ENCODE measurements at places on chromosomes 5 and 9.

DNA sequence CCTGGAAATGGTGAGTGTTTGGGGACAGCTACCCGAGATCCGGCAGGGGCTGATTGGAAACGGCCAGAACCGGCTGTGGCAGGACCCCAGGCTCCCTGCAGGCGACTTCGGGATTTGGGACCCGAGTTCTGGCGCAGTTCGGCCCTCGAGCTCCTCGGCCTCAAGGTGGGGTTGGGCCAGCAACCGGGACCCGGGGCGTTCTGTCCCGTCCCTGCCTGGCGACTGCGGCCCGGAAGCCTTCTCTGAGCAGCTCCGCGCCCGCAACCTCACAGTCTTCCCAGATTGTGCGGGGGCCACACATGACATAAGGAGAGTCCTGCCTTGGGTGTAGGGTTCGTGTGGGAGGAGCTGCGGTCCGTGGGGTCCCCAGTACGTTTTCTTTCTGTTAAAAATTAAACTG lies 23.2 kb upstream of the NEURL1B start:
- no peak for DNase-seq

GRCh38 chr5:371811-372555 lies 50.5 kb downstream of the AHRR start:
- no peak for DNase-seq

DNA sequence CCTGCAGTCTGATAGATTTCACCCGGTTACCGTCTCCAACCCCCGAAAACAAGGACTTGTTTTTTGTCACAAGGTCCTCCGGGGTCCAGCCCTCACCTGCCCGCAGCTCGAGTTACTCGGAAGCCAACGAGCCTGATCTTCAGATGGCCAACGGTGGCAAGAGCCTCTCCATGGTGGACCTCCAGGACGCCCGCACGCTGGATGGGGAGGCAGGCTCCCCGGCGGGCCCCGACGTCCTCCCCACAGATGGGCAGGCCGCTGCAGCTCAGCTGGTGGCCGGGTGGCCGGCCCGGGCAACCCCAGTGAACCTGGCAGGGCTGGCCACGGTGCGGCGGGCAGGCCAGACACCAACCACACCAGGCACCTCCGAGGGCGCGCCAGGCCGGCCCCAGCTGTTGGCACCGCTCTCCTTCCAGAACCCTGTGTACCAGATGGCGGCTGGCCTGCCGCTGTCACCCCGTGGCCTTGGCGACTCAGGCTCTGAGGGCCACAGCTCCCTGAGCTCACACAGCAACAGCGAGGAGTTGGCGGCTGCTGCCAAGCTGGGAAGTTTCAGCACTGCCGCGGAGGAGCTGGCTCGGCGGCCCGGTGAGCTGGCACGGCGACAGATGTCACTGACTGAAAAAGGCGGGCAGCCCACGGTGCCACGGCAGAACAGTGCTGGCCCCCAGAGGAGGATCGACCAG lies 121.3 kb downstream of the DAB2IP start:
- no peak for DNase-seq

GRCh38 chr5:139076111-139076510 lies 122.1 kb downstream of the SIL1 start:
- no peak for DNase-seq

DNA sequence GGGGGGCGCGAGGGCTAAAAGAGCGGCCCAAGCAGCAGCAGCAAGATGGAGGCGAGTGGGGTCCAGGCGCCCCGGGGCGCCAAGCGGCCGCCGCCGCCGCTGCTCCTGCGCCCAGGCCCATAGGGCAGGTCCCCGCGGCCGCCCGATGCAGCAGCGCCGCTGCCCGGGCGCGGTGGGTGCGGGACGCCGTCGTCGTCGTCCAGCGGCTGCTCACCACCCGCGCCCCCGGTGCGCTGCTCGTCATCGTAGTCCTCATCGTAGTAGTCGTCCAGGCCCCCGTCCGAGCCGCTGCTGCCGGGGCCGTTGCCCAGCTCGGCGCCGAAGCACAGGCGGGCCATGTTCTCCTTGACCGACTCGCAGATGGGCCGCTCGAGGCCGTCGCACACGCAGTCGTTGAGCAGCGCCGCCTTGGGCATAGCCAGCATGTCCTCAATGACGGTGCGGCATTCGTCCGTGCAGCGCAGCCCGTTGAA lies 1.5 kb downstream of the GAS1 start:
- no peak for DNase-seq

GRCh38 chr5:113085084-113085414 lies 108.5 kb downstream of the DCP2 start:
- no peak for DNase-seq

DNA sequence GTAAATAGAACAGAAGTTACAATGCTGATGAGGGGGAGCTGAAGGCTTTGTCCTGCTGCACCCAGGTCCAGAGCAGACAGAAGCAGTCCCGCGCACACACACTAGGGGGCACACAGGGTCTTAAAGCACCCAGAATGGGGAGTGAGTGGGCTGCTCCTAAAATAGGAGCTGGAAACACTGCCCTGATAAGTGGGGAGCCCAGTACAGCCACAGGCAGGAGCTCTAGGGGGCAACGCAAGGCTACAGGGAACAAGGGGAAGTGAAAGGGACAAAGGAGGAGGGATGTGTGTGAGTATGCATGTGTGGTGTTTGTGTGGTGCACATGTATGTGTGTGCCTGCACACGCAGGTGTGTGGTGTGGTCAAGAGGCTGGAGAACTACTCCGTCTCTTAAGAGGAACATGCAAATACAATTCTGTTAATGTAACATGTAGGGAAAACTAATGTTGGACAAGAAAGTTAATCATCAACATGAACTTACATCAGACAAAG lies 191.5 kb downstream of the ROR2 start:
- DNase-seq = no peak
